ELR (cell line): ENCODE measurements at places on chromosomes 6 and 20.

GRCh38 chr6:43247114-43247999 is 4.1 kb downstream of the TTBK1 start:
- peak; percentile 66 for DNase-seq

DNA sequence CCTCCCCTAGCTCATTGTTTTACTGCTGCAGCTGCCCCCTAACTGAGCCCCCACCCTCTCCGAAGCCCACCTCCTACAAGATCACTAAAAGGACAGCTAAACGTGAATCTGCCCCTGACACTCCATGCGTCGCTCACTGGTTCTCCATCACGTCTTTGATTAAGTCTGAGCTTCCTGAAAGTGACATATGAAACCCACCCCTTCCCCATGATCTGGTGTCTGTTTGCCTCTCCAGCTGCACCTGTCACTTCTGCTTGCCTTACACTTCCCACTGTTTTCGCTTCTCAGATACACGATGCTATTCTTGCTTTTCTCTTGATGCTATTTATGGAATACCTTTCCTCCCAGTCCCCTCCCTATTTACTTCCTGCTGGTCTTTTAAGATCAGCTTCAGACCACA is 8.0 kb upstream of the PERP start:
- no peak for DNase-seq

- peak; percentile 28 for DNase-seq
Measured at GRCh38 chr6:138403324-138403800, 661 bp upstream of the HEBP2 start.

DNA sequence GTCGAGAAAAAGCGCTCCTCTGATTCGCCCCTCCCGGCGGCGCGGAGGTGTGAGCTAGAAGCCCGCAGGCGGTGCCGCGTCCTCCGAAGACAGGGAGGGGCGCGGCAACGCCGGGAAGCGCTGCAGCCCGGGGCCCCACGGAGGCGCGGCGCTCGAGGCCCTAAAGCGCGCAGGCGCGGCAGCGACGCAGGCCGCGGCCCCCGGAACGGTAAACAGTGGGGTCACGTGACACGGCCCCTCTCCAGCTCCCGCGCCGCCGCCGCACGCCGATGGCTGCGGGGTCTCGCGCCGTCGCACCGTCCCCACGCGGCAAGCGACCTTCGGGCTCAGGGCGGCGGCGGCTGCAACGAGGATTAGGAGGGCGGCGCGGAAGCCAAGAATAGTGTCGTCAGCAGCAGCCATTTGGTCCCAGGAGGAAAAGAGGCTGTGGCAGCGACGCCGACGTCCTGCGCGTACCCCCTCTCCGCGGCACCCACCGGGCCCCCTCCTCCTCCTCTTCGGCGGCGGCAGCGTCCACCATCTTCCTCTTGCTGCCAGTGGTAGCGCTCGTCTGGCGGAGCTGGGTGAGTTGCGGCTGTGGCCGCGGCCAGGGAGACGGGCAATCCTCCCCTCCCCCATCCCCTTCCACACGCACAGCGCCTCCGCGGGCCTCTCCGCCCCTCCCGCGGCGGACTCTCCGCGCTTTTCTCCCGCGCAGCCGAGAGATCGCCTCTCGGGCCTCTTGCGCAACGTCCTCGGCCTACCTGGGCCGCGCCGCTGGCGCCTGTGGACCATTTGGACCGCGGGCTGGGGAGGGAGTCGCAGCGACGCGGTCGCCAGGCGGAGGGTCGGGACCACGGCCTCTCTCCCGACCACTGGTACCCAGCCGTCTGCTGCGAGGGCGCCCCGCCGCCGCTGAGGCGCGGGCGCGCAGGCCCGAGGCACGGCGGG is at the start of gene PHF3:
Gene PHF3, plus strand, starts transcription at position 215 of the 930 bp plus-strand sequence. CDS start 10,750 bp downstream, outside the sequence.
- DNase-seq = peak; percentile 93

DNA sequence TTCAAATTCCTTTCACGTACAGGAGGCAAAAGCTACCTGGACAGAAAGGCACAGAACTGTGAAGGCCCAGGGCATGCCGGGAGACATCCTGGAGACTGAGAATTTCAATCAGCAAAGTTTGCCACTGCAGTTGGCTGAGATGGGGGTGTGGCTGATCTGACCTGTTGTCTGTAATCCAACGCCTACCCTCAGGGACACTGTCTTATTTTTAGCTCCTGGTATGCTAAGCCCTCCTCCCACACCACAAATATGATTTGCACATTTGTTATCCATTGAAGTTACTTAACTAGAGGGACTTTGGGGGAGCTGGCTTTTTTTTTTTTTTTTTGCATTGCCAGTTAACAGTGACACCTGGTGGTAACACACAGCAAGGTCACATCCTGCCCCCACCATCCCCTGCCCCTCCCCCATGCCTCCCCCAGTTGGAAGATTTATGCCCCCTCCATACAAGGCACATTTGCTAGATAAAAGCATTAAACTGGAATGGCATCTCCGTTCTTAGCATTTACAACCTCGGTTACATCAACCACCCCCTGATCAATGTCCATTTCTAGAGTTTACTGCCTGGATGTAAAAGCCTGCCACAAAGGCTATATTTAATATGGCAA is 40.4 kb downstream of the TTI1 start:
- DNase-seq = peak; percentile 69

GRCh38 chr6:24148684-24149083 is 22.7 kb downstream of the NRSN1 start:
- DNase-seq = no peak

DNA sequence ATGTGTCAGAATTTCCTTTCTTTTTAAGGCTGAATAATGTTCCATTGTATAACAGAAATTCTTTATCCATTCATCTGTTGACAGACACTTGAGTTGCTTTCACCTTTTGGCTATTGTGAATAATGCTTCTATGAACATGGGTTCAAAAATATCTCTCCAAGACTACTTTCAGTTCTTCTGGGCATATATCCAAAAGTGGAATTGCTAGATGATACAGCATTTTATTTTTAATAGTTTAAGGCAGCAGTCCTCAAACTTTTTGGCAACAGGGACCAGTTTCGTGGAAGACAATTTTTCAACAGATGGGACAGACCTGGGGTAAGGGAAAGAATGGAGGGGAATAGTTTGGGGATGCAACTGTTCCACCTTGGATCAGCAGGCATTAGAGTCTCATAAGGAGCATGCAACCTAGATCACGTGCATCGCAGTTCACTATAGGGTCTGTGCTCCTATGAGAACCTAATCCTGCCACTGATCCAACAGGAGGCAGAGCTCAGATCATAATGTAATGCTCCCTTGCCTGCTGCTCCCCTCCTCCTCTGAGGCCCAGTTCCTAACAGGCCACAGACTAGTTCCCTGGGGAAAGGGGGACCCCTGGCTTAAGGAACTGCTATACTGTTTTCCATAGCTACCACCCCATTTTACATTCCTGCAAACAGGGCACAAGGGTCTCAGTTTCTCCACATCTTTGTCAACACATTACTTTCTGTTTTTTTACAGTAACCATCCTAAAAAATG is 239.9 kb upstream of the RNF217 start:
- no peak for DNase-seq

- no peak for DNase-seq
Measured at GRCh38 chr6:11040134-11040533, 4.0 kb downstream of the ELOVL2 start.

GRCh38 chr6:105424175-105424783 is 21.4 kb upstream of the PREP start:
- peak; percentile 71 for DNase-seq

GRCh38 chr6:72533606-72534005 is 88.3 kb upstream of the KCNQ5 start:
- peak; percentile 9 for DNase-seq

DNA sequence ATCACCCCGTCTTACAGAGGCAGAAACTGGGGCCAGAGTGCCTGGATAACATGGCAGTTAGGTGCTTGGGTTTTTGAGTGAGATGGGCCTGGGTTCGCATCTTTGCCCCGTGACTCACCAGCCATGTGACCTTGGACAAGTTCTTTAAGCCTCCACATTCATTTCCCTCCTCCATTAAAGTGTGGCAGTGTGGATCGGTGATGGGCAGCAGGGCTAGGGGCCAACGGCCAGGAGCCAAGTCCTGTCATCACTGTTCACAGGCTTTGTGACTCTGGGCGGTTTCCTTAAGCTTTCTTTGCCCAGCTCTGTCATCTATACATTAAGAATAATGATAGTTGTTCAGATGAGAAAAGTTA is 85.5 kb upstream of the PMEPA1 start:
- peak; percentile 56 for DNase-seq

DNA sequence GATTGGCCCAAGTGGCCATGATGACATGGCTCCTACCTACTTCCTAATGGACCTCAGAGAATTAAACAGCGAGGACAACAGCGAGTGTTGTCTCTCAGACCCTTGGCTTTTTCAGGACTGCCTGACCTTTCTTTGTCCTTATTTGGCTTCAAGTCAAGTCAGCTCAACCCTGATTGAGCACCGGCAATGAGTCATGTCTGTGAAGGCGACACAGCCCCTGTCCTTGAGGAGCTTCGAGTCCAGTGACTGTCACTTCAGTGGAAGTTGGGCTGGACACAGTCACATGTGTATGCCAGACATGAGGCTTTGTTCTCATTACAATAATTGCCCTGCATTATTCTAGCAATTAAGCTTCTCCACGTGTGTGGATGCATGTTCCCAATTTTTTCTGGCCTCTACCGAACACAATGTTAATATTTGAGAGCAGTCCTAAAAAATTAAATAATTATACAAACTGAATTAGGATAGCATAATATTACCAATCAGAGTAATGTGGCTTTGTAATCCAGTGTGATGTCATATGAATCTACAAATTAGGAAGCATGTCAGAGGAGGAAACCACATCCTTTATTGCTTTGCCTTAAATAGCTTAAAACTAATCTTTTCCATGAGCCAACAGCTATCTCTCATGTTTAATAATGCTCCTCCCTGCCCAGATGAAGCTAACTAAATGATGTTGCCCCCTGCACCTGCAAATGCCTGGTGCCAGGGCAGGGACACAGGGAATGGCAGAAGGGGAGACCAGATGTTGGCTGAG is 178.6 kb downstream of the CDH26 start:
- DNase-seq = no peak

DNA sequence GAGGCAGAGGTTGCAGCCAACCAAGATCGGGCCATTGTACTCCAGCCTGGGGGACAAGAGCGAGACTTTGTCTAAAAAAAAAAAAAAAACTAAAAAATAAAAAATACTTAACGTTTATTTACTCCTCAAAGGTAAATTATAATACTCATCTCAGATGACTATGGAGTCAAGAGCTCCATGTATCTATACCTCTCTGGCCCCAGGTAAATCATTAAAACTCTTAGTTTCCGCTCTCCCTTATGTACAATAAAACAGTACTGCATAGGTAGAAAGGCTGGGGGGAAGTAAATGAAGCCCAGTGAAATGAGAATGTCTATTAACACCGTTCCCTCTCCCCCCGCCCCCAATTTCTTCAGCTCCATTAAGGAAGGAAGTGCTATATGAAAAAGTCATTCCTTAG is 1.2 kb downstream of the SRSF12 start:
- DNase-seq = no peak

DNA sequence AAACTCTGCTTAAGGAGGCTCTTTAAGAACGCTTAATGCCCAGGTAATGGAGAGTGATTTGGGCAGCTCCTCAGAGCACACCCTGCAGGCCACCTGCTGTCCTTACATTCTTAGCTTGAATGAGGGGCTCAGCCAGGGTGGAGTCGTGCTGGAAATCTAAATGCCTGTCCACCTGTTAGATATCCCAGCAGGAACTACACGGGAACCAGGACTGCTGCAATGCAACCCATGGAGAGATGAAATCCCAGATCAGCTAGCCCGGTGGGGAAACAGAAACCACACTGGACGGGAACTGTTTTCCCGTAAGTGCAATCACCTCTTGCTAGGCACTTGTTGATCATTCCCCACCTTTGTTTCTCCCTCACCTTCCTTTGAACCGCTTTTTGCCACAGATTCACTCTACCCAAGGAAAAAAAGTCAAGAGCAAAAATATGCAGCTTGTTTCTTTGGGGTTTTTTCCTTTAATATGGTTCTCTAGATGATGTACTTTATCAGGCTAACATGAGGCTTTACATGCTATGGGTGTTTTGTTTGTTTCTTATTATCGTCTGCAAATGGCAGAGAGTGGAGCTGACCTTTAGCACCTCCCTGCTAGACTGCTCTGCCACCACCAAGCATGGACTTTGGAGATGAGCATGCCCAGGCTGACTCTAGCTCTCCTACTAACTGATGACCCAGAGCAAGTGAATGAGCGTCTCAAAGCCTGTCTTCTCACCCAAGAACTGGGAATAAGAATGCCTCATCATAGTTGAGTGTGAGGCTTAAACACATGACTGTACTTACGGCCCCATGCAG is 125.9 kb upstream of the TNFAIP3 start:
- DNase-seq = no peak

DNA sequence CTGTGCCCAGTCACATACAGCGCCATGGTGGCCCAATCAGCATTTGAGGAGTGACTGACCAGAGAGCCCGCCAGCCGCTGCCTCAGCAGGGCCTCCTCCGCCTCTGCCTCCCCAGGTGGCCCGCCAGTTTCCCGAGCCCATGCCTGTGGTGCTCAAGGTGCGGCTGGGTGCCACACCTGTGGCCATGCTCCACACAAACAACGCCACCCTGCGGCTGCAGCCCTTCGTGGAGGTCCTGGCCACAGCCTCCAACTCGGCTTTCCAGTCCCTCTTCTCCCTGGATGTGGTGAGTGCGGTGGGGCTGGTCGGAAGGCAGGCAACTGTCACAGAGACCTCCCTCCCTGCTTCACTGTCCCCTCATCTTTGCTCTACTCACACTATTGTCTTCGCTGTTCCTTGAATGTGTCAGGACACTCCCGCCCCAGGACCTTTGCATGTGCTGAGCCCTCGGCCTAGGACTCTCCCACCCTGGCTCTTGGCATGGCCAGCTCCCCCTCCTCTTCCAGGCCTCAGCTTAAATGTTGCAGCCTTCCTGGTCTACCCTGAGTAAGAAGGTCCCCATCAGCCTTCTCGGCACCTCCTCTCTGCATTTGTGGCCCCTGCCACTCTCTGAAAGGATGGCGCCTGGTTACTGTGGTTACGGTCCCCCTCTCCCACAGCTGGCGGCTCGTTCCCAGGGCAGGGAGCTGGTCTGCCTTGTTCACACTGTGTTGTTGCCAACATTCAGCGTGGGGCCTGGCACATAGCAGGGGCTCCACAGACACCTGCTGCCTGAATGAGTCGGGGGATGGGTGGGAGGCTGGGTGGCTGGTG is 11.8 kb upstream of the BPIFB6 start:
- no peak for DNase-seq
